ENCODE measurements at places on chromosomes 4 and X.

DNA sequence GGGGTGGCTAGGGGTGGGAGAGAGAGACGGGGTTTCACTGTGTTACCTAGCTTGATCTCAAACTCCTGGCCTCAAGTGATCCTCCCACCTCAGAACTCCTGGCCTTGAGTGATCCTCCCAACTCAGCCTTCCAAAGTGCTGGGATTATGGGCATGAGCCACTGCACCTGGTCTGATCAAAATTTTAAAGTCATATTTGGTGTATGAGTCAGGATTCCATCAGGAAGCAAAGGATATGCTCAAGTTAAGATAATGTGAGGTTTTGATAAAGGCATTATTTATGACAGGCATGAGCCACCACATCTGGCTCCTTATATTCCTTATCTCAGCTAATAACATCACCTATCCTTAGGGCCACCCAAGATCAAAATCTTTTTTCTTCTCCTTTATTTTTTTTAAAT lies 182.0 kb downstream of the SLC4A4 start:
- DNase-seq: no peak

- no peak for DNase-seq
Observed at GRCh38 chr4:163542275-163542674, 47.8 kb downstream of the TMA16 start.

- DNase-seq: no peak
Observed at GRCh38 chr4:87975466-87975865, at the start of gene SPP1. SPP1 (plus strand) TSS chr4:87975714; CDS start chr4:87976896, 1,182 bp downstream.

DNA sequence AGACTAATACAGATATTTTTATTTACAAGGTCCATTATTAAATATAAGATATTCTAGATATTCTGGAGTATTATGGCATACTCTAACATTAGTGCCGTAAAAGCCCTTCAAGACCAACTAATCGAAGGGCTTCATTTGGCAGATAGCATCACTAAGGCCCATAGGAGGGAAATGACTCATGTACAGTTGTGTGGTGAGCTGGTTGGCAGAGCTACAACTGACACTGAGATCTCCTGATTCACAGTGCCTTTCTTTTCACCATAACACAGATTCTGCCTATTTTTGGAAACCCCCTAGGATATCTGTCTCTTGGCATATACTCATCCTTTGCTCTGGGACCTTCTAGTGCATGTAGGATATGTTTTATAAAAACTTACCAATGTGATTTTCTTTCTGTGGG lies 201.7 kb upstream of the AFF2 start:
- no peak for DNase-seq

GRCh38 chr4:2333916-2334644 lies 72.2 kb upstream of the MXD4 start:
- DNase-seq: no peak

DNA sequence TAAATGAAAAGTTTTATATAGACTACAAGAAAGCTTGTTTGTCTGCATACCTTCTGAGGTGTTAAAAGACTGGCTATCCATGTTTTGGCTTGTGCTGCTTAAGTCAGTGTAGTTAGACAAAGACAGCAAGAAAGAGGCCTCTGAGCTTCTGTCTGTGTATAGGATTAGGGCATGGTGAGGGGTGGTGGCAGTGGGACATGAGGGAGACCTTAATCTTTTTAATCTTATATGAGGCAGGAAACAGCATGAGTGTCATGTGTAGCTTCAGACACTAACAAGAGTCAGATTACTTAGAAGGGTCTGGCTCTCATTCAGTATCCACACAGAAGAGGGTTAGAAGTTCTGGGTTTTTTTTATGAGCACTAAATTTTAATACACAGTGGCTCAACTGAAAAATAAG lies 213.3 kb downstream of the GABRG1 start:
- DNase-seq: no peak

- DNase-seq: no peak
Observed at GRCh38 chr4:139763672-139764071, 98.1 kb downstream of the MGST2 start.

DNA sequence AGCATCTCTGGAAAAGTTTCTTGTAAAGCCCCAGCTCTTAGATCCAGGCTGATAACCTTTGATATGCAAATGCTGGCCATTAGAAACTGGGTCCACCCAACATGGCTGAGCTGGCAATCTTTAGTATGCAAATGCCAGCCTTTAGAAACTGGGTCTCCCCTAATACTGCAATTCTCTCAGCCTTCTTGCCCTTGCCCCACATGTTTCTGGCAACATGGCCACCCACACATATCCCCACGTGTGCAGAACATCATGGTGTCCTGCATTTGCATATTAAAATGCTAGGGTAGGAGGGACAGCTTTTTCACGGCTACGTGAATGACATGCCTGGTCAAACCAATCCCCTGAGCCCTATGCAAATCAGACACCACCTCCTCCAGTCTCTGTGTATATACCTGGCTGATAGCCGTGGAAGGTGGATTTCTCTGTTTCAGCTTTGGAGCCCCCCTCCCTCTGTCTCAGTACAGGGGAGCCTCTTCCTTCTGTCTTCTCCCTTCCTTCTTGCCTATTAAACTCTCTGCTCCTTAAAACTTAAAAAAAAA lies 344.0 kb upstream of the NWD2 start:
- no peak for DNase-seq

DNA sequence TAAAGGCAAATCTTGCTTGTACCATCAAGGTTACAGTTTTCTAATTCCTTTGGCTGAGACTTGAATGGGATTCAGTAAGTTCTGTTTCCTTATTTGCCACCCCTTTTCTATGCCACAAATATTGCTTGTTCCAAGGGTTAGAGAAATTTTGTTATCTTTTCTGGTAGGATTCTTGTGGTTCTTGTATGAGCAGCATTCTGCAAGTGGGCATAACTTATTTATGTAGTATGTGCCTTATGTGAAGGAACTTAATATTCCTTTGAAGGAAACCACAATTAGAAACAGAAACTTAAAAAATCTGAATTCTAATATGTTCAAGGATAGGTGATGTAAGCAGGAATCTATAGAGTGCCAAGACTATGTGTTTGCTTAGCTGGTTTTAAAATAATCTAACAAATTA lies 53.1 kb upstream of the TSPAN5 start:
- DNase-seq: no peak
